MG63 (cell line): ENCODE measurements at places on chromosomes 13 and 19.

GRCh38 chr13:32528358-32528757 is 10.2 kb downstream of the N4BP2L2 start:
- DNase-seq: no peak

DNA sequence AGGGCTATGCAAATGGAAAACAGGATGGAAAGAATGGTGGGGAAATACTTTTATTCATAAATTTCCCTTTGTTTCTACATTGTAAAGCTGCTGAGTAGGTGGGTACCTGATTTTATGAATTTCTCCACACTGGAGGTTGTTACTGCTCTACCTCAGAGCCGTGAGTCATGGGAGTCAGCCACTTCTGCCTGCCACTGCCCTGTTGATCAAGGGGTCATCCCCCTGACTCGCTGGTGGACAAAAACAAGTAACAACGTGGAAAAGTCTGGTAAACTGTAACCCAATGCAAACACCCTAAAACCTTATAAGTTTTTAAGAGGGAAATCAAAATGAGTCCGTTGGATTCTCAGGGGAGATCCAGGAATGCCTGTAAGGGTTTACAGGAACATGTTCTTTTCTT is 329.5 kb downstream of the ATP8A2 start:
- DNase-seq: no peak

GRCh38 chr13:31442571-31442970 is 242.8 kb downstream of the B3GLCT start:
- DNase-seq: no peak

GRCh38 chr19:36449059-36449670 is 30.7 kb upstream of the ZFP82 start:
- no peak for DNase-seq

DNA sequence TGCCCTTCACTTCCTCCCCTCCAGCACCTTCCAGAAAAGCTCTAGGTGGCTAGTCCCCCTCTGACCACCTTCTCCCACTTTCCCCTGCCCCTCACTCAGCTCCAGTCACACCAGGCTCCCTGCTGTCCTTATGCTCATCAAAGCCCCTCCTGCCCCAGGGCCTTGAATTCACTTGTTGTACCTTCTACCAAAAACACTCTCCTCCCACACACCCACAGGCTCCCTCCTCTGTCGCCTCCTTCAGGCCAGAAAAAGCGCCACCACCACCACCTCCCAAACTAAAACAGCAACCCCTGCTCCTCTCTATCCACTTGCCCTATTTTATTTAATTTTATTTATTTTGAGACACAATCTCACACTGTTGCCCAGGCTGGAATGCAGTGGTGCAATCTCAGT is 4.8 kb upstream of the CEACAM16 start:
- no peak for DNase-seq

GRCh38 chr19:46925548-46925950 is 64.8 kb downstream of the ARHGAP35 start:
- DNase-seq: no peak

GRCh38 chr13:106475852-106476251 is 59.6 kb downstream of the EFNB2 start:
- no peak for DNase-seq

DNA sequence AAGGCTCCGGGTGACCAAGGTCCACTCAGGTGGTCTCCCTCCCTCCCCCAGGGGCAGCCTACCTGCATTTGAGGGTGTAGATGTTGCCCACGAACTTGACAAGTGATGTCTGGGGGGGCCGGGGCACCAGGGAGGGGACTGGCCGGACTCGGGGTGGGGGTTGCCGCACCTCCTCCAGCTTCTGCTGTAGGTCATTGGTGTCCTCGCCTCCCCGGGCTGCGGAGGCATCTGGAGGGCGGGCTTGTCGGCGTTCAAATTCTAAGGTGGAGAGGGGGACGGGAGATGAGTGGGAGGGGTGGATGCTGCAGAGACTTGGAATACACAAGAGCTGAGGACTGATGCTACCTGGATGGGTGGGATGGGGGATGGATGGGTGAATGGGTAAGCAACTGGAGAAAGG is 5.3 kb upstream of the AKAP8L start:
- no peak for DNase-seq

GRCh38 chr13:51523082-51523518 is 61.2 kb upstream of the WDFY2 start:
- peak; percentile 65 for DNase-seq

- no peak for DNase-seq
These were observed 8.3 kb downstream of the TRPM4 start for GRCh38 chr19:49165865-49166301.

DNA sequence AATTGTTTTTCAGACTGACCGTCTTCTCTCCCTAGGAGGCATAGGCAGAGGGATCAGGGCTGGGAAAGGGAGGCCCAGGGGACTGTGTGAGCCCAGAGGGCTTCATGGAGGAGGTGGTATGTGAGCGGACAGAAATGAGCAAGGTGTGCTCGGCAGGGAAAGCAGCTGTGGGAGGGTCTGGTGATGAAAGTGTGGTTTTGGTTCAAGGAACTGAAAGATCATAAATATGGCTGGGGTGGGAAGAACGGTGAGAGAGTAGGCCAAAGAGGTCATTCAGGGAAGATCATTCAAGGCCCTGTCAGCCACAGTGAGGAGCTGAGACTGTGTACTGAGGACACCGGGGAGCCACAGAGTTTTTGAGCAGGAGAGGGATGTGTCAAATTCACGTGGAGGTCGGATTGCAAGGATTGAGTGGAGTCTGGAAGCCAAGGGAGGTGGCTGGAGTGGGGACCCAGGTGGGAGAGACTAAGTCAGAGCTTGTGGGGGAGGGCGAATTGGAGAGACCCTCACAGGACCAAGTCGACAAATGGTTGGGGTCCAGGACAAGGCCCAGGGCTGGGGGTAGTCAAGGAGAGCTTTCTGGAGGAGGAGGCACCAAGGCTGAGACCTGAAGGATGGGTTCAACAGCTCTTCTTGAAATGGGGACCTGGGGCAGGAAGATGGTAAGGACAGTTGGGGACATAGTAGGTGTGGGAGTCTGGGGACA is 7.6 kb downstream of the PLD3 start:
- DNase-seq: no peak

DNA sequence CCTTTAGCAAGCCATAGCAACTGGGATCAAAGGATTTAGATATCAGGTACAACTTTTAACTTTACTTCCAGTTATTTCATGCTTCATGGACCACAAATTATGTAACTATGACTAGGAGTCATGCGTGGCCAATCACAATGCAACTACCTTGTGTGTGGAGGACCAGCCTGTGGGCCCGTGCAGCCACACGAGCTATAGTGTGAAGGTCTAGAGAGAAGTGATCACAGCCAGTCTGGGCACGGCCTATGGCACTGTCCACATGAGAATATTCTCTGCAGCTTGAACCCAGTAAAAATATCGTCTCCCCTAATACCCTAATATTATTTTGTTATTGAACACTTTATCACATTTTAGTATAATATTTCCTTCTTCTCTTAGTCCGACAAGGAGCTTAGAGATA is 464.9 kb upstream of the MIR17HG start:
- DNase-seq: no peak

- DNase-seq: no peak
These were observed 20.4 kb downstream of the DGKH start for GRCh38 chr13:42068886-42069285.

- peak; percentile 99 for DNase-seq
These were observed at the start of gene ZNF443 for GRCh38 chr19:12440541-12441316. Gene ZNF443 (minus strand): TSS chr19:12441021. CDS start chr19:12440914, 107 bp downstream.

DNA sequence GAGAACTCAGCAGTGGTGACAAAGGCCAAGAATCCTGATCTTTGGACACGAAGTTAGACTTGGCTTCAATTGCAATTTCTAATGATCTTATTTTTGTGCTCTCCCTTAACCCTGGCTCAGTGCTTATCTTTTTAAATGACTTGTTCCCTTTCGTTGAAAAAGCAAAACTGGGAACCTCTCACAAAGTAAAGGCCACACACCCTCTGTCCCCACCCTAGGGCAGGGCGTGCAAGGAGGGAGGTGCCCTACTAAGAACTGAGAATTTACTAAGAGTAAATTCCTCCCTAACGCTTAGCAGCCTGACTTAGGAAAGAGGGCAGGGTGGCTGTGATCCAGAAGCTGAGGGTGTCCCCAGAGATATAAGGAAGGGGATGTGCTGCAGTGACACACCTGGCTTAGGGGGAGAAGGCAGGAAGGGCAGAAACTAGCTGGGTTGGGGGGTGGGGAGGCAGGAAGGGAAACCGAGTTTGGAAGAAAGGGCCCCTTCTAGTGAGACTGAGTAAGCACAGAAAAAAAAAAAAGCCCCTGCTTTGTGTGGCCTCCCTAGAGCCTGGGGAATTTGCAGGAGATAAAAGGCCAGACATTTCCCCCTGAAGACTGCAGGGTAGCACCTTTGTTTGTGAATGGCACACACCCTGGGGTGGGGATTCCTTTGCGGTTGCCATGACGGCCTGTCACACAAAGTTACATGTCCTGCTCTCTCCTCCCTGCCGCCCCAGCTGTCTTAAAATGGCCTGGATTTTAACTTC is 435.1 kb downstream of the EFNB2 start:
- DNase-seq: no peak

DNA sequence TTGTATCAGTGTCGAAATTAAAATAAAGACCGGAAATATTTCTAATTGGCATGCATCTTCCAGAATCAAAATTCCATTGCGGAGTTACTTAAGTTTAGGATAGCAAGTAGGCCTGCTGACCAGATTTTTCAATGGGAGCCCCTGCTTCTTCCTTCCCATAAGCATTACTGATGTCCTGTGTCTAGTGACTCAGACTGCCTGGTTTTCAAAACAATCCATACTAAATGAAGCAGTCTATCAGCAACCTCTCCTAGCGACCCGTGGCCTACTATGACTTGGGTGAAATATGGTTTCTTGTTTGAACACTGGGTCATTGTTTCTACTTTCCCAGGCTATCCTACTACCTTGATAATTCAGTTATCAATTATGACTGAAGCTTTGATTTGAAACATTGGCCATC is 571.6 kb downstream of the TBC1D4 start:
- no peak for DNase-seq

DNA sequence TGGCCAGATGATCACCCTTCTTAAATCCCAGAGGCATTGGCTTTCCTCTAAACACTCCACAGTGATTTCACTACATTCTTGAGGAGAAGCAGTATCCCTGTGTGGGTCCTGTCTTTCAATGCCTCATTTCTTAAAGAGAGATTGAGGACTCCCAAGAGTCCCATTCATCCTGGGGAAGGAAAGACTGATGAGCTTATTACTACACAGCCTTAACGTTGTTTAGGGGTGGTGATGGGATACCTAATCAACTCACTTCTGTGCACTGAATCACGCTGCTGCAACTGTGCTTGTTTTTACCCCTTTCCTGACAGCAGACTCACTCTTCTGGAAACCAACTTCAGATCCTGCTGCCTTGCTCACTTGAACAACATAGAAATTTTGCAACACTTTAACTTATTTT is 203.1 kb downstream of the RGCC start:
- no peak for DNase-seq

DNA sequence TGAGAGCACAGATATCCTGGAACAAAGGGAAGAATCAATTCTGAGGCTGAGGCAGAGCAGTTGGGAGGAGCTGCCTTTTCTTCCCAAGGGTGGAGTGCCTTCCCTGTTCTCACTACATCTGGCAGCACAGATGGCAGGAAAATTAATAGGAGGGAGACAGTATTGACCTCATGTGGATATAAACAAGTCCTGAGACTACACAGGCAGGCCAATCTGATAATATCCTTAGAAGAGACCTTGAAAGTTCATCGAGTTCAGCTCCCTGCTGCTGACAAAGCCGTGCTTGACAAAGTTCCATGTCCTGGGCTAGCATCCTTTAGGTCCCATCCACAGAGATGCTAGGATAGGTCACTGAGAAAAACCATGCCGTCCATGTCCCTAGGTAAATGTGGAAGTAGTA is 1451.5 kb downstream of the EFNB2 start:
- DNase-seq: no peak

- DNase-seq: peak; percentile 80
These were observed at the start of gene SCN1B for GRCh38 chr19:35030257-35031071. Gene SCN1B (plus strand): TSS chr19:35030470. CDS start chr19:35030821, 351 bp downstream.

DNA sequence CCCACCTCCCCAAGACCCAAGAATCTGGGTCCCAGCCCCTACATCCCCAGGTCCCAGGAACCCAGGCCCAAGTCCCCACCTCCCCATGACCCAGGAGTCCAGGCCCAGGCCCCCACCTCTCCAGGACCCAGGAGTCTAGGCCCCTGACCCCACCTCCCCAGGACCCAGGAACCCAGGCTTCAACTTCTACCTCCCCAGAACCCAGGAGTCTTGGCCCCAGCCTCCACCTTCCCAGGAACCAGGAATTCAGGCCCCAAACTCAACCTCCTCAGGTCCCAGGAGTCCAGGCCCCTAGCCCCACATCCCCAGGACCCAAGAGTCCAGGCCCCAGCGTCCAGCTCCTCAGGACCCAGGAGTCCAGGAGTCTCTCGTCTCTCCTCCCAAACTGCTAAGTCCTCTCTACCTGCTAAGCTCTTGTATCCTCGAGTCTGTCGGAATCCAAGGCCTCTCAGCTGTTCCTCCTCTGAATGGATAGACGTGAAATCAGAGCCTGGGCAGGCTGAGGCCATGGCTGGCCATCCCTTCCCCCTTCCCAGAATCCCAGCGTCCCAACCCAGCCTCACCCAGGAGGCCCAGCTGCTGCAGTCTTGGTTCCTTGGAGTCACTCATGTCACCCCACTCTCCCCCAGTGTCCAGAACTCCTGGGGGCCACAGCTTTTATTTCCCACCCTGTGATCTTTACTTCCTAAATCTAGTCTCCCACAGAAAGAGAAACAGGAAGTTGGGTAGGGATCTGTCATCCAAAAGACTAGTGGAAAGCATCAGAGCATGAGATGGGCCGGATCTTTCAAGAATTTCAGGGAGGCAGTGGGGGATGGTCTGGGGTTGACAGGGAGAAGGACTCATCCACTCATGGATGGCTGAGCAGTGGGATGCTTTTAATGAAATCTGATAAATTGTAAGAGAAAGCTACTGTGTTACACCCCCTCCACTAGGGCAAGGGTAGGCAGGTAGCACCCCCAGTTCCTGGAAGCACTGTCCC is at the start of gene CD209:
TSS of gene CD209 (minus strand) at position 632 of the 982 bp plus-strand sequence. CDS start at position 609, 23 bp downstream.
- DNase-seq: no peak

DNA sequence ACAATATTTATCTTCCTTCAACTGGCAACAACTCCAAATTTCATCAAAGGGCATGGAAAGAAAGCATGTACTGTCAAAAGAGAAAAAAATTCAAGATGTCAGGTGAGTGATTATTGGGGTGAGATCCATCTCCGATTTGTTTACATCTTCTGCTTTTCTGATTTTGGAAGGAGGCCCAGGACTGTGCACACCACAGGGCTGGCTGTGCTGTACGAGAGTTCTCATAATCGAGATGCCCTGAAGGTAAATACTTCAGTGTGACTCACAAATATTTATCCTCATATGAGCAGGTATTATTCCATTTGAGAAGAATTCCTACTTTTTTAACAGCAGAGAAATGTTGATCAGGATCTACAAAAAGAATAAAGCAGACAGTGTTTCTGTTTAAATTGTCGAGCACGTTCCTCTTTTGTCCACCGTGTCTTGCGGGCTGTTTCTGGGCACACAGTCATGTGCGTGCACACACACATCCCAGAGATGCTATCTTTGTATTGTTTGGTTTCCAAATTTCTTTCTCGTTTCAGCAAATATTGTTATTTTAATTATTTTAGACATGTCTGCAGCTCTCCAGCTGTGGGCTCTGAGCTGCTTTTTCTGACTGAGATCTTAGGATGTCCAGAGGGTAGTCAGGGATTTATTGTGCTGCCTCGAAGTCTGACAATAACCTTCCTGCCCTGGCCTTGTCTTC is 103.8 kb downstream of the KL start:
- peak; percentile 35 for DNase-seq
